ENCODE measurements at places on chromosomes 6 and 20.
A peak's percentile ranks its signal among the peaks of the same experiment; 100 is the strongest.

- no peak for DNase-seq
Measured at GRCh38 chr6:137722749-137723272, 144.2 kb upstream of the TNFAIP3 start.

GRCh38 chr6:136524936-136525413 lies 25.2 kb downstream of the MAP7 start:
- DNase-seq, result no peak

GRCh38 chr6:7469696-7470095 lies 71.8 kb upstream of the DSP start:
- no peak for DNase-seq

DNA sequence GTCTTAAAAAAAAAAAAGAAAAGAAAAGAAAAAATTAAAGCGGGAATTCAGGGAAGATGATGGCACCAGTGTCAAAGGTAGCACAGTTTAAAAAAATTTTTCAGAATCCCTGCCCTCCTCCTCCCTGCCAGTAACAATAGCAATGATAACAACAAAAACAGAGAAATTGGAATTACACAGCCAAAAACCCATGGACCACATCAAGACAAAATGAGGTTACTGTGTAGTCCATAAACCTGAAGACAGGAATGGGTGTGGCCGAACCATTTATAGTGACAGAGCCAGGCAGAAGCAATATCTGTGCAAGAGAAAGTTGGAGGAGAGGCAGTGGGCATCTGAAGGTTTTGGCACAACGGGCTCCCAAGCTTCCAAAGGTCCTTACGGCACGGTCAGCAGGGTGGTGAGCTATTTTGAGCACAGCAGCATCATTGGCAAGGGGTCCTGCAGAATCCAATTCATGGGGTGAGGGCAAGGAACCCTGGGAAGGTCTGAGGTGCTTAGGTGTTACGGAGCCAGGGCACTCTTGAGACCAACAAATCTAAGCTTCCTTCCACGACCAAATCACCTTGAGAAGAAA lies 202.3 kb downstream of the GMPR start:
- DNase-seq, result no peak

DNA sequence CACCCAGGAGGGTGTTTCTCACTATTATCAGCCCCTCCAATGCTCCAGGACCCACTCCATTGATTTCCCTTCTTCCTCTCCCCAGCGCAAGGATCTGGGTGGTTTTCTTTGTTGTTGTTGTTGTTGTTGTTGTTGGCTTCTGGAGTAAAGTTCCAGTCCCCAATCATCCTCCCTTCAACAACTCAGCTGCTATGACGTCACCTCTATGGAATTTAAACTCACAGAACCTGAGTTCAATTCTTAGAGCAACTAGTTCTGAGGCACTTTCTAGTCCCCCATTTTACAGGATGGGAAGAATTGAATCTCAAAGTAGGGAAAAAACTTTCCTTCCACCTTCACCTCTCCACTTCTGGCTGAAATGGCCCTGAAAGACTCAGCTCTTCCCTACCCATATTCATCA lies 9.7 kb upstream of the WFDC8 start:
- no peak for DNase-seq

GRCh38 chr6:16273256-16273655 lies 34.9 kb downstream of the GMPR start:
- DNase-seq, result no peak

- DNase-seq, result peak; percentile 57
Measured at GRCh38 chr6:45631396-45631795, 253.7 kb upstream of the SUPT3H start.

GRCh38 chr6:72580281-72580940 lies 41.5 kb upstream of the KCNQ5 start:
- peak; percentile 84 for DNase-seq

DNA sequence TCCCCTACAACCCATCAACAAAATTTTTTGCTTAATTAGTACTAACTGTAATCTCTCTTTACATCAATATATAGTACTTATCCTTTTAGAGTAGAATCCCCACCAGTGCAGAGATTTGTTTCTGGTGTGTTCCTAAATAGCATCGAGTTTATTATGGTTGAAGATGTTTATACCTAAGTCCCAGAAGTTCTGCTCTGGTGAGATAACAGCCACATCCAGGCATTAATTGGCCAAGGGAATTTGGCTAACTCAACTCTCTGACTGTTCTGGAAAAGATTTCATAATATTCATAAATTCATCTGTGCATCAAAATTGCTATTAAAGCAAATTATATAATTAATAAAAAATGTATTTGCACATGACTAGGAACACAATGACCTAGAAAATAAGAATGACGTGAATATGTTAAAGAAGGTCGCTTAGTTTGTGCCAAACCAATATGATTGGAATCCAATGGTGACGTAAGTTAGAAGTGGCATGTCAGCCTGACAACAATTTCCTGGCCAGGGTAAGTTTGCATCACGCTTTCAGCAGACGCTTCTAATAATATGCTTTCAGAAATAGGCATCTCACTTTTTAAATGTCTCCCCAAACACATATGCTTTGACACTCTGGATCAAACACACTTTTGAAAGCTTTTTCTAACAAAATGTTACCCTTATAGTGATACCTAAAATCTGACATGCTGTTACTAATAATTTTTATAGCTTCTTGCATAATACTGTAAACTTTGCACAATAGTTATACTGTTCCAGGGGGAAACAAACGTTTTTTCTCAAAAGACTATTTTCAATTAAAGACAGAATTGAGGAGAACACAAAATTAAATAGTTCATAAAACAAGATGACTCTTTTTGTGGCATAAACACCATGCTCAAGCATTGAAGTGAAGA lies 236.7 kb downstream of the TENT5A start:
- no peak for DNase-seq

DNA sequence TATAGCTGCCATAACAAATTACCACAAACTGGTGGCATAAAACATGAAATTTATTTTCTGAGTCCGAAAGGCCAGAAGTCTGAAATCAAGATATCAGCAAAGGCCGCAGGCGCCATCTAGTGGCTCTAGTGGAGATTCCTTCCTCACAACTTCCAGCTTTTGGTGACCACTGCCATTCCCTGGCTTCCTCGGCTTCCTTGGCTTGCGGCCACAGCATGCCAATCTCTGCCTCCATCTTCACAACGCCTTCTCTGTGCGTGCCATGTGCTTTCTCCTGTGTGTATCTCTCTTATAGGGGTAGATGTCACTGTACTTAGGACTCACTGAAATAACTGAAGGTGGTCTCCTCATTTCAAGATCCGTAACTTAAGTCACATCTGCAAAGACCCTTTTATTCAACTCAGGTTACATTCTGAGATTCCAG lies 5.4 kb upstream of the PLAGL1 start:
- no peak for DNase-seq

GRCh38 chr6:36131511-36132245 lies 1.4 kb downstream of the MAPK13 start:
- no peak for DNase-seq

- no peak for DNase-seq
Measured at GRCh38 chr20:58038123-58038654, 190.3 kb downstream of the ANKRD60 start.

DNA sequence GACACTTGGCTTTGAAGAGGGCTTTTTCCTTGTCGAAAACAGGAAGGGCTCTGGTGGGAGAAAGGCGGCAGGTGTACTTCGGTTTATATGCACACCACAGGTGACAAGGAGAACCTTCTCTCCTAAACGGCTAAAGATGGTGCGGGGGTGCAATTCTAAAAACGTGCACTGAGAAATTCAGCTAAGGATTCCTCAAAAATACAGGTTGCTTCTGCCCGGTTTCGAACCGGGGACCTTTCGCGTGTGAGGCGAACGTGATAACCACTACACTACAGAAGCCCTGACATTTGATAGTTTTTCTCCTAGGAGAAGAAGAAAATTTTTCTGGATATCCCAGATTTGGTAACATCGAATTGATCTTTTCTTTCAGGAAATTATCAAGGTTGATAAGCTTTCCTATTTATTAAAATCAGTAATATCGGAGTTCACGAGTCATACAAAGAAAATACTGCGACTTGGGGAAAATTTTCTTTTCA lies 32.0 kb downstream of the POM121L2 start:
- DNase-seq, result no peak

GRCh38 chr20:49570828-49571552 lies 3.1 kb upstream of the PTGIS start:
- DNase-seq, result no peak

DNA sequence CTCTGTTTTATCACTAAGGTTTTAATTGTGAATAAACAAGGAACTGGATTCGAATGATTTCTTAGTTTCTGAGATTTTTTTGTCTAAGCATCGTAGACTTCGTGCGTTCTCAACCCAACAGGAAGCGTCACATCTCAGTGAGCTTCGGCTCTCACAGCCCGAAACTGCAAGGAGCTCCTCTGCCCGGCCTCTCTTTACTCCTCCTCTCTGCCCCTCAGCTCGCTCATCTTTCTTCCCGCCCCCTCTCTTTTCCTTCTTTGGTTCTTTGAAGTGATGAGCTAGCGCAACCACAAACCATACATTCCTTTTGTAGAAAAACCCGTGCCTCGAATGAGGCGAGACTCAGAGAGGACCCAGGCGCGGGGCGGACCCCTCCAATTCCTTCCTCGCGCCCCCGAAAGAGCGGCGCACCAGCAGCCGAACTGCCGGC lies 480 bp upstream of the NT5E start:
- no peak for DNase-seq

DNA sequence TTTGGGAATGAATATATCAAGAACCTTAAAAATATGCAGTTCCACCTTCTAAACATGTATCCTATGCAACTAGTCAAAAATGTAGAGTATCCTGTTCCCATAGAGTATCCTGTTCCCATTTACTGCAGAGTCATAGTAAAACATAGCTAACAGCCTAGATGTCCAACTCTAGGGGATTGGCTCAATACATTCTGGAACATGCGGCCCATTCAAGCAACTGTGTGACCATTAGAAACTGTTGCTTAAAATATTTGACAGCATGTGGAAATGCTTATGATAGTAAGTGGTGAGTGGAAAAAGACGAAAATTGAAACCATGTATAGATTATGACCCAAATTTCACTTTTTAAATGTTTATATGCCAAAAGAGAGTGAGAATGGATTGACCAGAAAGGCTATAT lies 11.2 kb downstream of the FOXP4 start:
- DNase-seq, result no peak

DNA sequence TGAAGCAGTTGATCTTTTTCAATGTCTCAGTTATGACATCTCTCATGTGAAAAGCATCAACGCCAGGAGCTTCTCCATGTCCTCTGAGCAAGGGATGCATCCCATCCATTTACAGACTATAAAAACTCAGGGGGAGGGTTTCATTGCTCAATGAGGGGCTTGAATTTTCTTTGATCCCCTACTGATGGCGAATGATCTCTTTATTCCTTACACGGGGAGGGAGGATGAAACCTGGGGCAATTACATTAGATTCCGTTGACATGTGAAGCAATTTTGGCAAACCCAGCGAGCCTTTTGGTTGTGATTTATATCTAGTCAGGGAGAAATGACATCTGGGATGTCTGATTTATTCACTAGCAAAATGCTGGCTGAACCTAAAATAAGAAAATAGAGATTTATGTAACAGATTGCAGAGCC lies 268.9 kb downstream of the HIVEP2 start:
- DNase-seq, result no peak

- no peak for DNase-seq
Measured at GRCh38 chr20:25504366-25505135, 80.8 kb downstream of the NINL start.

DNA sequence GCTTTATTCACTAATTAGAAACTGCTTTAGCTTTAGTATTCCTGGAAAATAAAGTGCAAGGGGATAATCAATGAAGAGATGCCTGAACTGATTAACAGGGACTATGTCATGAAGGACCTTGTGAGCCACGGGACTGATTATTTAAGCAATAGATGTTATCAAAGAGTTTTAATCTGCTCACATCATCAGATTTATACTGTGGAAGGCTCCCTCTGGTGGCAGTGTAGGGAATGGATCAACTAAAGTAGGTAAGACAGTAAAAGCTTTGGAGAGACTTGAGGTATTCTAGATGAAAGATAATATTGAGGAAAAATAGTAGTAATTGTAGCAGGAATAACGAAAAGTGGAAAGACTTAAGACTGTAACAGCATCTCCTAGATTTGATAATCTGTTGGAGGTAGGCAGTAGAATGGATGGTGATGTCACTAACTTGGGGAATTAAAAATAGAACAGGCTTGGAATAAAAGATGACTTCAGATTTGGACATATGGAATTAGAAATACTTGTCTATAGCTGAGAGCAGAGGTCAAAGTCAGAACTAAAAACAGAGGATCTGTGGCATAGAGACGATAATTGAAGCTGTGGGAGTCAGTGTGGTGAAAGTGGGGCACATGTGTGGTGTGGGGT lies 80.3 kb upstream of the HTR1E start:
- DNase-seq, result no peak

GRCh38 chr20:37903317-37904007 lies 535 bp downstream of the VSTM2L start:
- no peak for DNase-seq

- no peak for DNase-seq
Measured at GRCh38 chr20:23295934-23296333, 54.7 kb upstream of the NXT1 start.

DNA sequence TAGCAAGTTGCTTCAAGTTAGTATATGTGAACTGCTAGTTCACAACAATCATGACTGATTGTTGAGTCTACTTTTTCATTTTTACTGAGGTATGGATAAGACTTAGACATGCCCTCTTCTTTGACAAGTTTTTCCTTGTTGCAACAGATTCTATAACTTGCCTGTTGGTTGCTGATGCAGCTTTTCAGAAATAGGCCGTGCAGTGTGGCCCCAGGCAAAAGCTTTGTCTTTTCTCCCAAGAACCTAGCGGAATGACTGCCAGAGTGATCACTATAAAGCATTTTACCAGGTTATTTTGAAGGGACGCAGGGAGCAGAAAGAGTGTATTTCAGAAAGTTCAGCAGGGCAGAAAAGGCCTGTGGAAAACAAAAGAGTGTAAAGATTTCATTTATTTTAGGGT lies 16.0 kb downstream of the HECA start:
- DNase-seq, result no peak

- DNase-seq, result no peak
Measured at GRCh38 chr6:101760843-101761621, 367.5 kb downstream of the GRIK2 start.

DNA sequence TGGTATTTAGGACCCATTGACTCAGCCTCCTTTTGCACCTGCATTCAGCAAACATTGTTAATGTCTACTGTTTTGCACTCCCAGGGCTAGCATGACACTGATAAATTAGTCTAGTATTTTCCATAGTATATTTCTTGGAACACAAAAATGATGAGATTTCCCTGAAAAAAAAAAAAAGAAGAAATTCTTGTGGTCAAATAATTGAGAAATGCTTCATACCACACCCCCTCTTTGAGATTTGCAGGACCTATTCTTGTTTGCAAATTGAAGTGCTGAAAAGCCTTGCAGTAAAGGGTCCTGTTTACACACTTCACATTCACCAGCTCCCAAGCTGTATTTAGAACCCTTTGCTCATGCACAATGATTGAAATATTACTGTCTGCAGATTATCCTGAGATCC lies 36.3 kb upstream of the CLIC5 start:
- no peak for DNase-seq

- no peak for DNase-seq
Measured at GRCh38 chr20:45445805-45446562, 23.6 kb upstream of the WFDC2 start.

DNA sequence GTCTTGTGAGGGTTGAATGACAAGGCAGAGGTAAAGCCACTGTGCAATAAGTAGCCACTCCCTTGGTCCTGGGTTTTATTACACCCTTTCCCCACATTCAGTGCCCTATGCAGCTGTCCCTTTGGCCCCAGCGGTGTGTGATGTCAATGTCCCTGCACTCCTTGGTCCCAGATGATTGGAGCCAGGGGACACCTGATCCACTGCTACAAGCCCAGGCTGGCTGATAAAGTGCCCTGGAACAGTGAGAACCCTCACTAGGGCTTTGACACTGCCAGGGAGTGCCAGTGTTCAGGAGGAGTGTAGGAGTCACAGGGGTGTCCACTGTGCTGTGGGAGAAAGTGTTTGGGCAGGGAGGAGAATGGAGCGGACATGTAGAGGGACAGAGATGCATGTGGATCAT lies 30.4 kb downstream of the GABRR1 start:
- no peak for DNase-seq

Data from GF-D8 (cell line).